Activated naive CD4-positive, alpha-beta T cell treated with anti-CD3 and anti-CD28 coated beads, Interleukin-2, amount 50 U/mL, for 72 hours (primary cell): ENCODE measurements at places on chromosomes 3 and 15.

- no peak for DNase-seq
Measured at GRCh38 chr3:14137445-14137844, 12.6 kb downstream of the TMEM43 start.

DNA sequence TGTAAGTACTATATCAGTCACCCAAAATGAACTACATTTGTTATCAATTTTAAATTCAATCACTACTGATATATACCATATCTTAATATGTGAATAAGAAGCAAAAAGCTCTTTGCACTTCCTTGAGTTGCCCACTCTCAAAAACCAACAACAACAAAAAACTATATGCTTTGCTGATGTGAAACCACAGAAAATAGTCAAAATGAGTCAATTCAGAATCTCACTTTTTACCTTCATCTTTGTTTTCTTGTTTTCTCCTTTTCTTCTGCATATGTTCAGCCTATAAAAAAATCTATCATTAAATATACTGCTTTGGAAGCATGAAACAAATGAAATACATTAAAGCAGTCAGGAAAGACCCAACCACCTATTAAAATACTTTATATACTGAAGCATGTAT is 80.7 kb downstream of the UBR1 start:
- DNase-seq = no peak

- peak; percentile 16 for DNase-seq
Measured at GRCh38 chr3:51538115-51538458, 432 bp upstream of the RAD54L2 start.

DNA sequence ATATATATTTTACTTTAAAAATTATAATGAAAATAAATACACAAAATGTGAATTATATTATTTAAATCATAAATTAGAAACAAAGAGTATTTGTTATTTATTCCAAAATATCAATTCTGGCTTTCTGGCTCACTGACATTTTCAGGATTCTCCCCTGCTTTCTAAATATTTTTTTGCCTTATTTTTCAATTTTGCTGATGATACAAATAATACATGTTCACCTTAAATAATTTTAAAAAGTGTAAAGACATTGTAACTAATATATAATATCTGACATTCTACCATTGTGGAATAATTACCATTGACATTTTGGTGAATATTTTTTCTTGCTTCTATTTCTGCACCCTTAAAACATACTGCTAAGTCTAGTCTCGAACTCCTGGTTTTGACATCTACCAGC is 325.9 kb upstream of the CBLB start:
- DNase-seq = no peak

DNA sequence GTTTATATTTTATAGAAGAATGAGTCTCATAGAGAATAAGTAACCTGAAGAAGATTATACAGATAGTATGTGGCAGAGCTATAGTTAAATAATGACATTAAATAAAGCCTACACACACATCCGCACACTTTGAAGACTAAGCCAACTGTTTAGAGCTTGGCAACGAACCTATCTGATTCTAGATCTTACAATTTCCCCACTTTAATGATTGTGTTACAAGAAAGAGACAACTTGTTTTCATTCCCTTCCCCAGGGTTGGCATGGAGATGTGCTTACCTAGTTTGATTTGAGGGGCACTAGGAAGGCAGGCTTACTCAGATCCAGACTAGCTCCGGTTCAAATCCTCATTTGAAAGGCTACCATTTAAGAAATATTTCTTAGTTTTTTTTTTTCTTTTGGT is 61.9 kb upstream of the CBLB start:
- no peak for DNase-seq

DNA sequence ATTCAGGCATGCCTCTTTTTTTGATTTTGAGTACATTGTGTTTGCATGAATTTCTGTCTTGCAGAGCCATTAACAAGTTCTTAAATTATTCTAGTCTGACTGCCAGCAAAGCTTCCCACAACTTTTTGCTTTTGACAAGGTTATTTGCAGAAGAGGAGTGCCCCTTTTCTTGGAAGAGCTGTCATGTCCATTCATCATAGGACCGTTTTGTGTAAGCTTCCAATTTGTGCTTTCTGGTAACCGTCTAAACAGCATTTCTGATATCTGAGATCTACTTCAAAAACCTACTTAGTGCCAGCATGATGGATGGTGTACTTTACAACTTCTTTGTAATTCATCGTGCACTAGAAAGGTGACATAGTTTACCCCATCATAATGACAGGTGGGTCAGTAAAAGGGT is 379.7 kb downstream of the NAALADL2 start:
- DNase-seq = no peak

- no peak for DNase-seq
Measured at GRCh38 chr15:79332824-79333510, 22.1 kb downstream of the TMED3 start.

GRCh38 chr3:100753846-100754245 is 44.6 kb downstream of the TFG start:
- DNase-seq = no peak

GRCh38 chr3:107272471-107272870 is 104.8 kb upstream of the CCDC54 start:
- no peak for DNase-seq

GRCh38 chr3:129161860-129162271 is 1.0 kb upstream of the ISY1 start:
- peak; percentile 26 for DNase-seq

- no peak for DNase-seq
Measured at GRCh38 chr3:18723206-18723810, 298.2 kb upstream of the SATB1 start.
